Activated CD8-positive, alpha-beta memory T cell treated with anti-CD3 and anti-CD28 coated beads for 48 hours (primary cell): ENCODE measurements at places on chromosomes 5 and 9.

GRCh38 chr9:123089040-123089439 lies 55.6 kb downstream of the GPR21 start:
- DNase-seq, result no peak

- DNase-seq, result no peak
These were observed 166.3 kb downstream of the MPDZ start for GRCh38 chr9:13113216-13113615.

DNA sequence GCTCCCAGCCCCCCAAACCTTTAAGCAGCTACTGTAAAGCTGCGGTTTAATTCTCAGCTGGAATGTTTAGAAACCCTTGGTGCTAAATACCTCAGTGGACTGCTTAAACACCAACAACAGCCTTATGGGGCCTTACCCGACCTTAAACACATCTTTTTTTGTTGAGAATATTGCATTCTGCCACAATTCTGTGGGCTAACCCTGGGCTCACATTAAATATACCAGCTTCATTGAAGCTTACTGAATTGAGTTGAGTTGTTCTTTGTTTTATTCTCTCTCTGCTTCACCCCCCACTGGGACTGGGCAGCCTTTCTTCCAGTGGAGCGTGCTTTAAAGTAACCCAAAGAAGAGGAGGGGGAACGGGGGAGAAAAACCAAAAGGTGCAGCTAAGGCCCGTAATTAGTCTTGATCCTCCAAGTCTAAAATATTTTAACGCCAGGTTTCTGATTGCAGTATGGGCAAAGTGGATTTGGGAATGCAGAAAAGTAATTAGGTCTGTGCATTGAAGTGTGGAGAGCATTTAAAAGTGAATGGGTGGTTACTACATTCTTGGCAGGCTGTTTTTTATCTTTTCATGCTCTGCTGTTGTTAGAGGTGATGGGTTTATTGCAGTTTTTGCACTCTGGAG lies 281.2 kb downstream of the NR2F1-AS1 start:
- no peak for DNase-seq

DNA sequence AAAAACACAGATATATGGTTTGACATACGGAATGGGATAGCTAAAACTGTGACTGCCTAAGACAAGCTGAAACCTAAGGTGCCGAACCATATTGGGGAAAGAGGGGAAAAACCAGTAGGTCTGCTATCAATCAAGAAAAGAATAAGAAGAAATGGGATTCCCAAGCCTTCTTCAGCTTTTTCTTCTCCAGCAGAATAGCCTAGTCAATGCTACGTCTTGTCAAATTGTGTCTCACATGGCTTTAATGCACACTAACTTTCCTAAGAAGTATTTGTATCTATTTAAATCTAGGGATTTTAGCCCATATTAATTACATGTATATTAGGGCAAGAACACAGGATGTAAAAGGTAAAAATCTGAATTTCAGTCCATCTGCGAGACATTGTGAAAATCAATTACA lies 797 bp upstream of the FBXO38 start:
- DNase-seq, result no peak

GRCh38 chr9:13432904-13433303 lies 153.4 kb upstream of the MPDZ start:
- DNase-seq, result no peak

DNA sequence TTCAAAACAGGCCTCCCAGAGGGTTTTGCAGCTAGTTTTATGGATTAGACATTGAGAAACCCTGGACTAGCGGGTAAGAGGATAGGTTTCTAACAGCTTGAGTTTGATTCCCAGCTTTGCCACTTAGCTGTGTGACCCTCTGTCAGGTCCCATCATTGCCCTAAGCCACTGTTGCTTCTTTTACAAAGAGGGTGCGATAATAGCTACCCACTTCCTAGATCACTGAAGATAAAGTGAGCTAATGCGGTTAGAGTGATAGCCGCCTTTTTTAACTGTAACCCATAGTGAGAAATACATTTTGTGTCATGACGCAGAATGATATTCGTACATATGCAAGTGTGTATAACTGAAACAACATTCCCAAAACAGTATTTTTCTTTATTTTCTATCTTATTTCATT lies 40.3 kb downstream of the CSF1R start:
- DNase-seq, result no peak
